Thymus (tissue), 14 donors: ENCODE measurements at places on chromosomes 2 and 18. TPM values are rescaled to one million over a fixed set of nuclear protein-coding genes. Genes with fewer than 3 reads are reported as not detected.

Gene DSC1
- 0.33 TPM for total RNA-seq

GRCh38 chr2:216807857-216808272 lies 52.0 kb downstream of the TNP1 start:
- DNase-seq: no peak

Gene C2orf92
- total RNA-seq: 2.9 TPM

Gene SERPINB13
- total RNA-seq: 0.99 TPM

GRCh38 chr2:30115141-30115980 lies 31.4 kb upstream of the YPEL5 start:
- DNase-seq: peak; percentile 79

GRCh38 chr2:105919826-105920225 lies 175.1 kb downstream of the NCK2 start:
- no peak for DNase-seq

GRCh38 chr2:241558532-241559322 lies at the start of gene BOK:
TSS of gene BOK (plus strand) at chr2:241558745. CDS start at chr2:241559484, 739 bp downstream.
- no peak for DNase-seq

- DNase-seq: no peak
These were observed 708.6 kb downstream of the CCDC85A start for GRCh38 chr2:56892382-56892781.

- no peak for DNase-seq
These were observed 1.8 kb downstream of the AFF3 start for GRCh38 chr2:100140582-100140981.

- DNase-seq: peak; percentile 30
These were observed 1.0 kb downstream of the ZDBF2 start for GRCh38 chr2:206275312-206276055.

DNA sequence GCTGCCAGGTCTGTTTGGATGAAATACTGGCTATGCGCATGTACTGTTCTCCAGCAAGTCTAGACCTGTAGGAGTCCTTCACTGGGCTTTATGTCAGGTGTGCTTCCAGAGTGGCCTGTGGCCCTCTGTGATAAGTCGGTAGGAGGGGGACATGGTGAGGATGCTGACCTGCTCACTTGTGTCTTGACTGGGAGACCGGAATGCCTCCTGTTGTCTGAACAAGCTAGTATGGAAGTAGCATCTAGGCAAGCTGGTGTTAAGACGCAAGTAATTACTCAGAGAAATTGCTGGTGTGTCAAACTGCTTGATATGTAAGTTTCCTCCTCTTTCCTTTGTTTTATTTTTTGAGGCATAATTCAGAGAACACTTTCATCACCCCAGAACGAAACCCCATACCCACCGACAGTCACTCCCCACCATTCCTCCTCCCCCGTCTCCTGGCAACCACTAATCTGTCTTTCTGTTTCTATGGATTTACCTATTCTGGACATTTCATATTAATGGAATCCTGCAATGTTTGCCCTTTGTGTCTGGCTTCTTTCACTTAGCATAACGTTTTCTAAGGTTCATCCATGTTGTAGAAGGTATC lies 76.4 kb downstream of the TMEM247 start:
- no peak for DNase-seq

Gene MYL1
- 6.6 TPM for total RNA-seq

DNA sequence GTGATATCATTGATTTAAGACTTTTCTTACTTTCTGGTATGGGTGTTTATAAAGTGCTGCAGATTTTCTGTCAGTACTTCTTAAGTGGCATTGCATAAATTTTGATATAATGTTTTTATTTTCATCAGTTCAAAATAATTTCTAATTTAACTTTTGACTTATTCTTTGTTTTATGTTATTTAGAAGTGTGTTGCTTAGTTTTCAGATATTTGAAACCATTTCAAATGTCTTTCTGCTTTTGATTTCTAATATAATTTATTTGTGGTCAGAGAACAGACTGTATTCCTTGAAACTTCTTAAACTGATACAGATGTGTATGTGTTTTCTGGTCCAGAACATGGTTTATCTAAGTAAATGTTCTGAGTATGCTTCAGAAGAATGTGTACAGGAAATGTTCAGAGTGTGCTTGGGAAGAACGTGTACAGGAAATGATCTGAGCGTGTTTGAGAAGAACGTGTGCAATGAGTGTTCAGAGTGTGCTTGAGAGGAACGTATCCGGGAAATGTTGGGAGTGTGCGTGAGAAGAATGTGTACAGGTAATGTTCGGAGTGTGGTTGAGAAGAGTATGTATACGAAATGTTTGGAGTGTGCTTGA lies 265.7 kb upstream of the HS6ST1 start:
- peak; percentile 37 for DNase-seq

GRCh38 chr18:67599277-67599676 lies 82.8 kb upstream of the DSEL start:
- no peak for DNase-seq

- DNase-seq: no peak
These were observed 484.7 kb downstream of the EIPR1 start for GRCh38 chr2:2892892-2893291.

DNA sequence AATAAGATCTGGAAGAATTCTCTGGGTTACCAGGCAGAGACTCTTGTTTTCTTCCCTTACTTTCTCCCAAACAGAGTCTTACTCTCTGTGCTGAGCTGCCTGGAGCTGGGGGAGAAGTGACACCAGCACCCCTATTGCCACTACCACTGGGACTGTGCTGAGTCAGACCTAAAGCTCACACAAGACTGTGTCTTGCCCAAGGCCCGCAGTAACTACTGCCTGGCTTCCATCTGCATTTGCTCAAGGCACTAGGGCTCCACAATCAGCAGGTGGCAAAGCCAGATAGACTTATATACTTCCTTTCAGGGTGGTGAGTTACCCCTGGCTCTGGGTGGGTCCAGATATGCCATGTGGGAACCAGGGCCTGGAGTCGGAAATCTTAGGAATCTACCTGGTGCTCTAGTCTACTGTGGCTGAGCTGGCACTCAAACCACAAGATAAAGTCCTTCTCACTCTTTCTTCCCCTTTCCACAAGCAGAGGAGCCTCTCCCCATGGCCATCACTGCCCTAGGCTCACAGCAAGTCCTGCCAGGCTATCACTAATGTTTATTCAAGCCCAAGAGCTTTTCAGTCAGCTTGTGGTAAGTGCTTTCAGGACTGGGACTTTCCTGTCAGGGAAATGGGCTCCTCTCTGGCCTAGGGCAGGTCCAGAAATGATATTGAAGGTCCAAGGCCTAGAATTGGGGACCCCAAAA lies 27.6 kb upstream of the SERPINB2 start:
- no peak for DNase-seq

DNA sequence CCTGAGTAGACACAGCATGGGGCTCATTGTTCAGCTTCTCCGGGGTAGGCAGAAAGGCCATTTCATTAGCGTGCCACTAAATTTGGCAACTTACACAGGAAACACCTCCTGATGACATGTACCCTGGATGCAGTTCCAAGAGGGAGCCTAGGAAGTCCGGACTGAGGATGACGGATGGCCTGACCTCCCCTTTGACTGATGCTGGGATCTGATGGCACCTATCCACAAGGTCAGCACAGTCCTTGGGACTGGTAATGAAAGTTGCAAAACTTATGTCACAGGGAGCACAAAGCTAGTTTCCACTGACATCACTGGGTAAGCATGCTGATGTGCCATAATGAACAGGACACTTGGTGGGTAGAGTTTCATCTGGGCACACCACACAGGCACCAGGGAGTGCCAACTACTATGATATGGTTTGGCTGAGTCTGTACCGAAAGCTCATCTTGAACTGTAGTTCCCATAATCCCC lies 126.7 kb upstream of the ARL4C start:
- DNase-seq: no peak

DNA sequence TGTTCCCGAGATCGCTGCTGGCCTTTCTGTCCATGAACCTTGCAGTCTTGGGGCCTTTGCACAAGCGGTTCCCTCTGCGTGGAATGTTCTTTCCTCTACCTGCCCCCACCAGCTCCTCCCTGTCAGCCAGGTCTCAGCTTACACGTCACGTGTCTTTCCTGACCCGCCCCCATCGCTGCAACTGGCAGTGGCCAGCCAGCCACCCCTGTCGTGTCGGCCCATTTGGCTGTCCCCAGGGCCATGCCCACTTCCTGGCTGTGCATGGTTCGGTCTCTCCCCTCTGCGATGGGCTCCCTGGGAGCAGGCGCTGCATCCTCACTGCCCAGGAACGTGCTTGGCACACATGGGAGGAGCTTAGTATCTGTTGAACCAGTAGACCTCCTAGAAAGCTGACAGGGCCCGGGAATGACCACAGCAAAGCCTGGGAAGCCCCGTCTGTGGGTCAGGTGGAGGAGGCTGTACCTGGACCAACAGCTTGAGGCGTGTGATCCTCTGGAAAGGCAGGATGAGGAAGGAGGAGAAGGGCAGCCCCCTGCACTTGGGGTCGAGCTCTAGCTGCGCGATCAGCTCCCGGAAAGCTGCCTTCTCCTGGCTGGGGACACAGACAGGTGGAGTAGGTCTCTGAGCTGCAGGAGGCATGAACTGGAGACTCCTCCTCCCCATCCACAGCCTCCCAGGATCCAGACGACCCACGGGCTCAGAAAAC lies 21.0 kb downstream of the SNORC start:
- no peak for DNase-seq

Gene C1QL2
- total RNA-seq: 0.05 TPM

DNA sequence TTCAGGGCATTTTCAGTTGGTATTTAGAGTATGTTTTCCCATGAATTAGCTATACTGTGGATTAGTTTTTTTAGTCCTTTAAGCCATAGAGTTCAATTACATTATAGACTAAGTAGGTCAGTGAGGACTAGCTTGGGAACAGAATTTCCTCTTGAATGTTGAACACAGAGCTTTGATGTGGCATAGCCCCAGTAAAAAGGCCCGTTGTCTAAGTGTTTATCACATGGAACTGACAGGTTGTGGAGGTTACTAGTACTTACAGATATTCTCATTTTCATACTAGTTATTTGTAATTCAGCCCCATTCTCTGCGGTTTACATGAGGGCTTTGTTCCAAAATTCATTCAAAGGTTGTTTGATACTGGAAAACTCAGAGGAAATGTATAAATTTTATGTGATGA lies 6.2 kb downstream of the INSIG2 start:
- DNase-seq: no peak

- no peak for DNase-seq
These were observed 29.2 kb upstream of the PPP4R1 start for GRCh38 chr18:9643549-9643948.

DNA sequence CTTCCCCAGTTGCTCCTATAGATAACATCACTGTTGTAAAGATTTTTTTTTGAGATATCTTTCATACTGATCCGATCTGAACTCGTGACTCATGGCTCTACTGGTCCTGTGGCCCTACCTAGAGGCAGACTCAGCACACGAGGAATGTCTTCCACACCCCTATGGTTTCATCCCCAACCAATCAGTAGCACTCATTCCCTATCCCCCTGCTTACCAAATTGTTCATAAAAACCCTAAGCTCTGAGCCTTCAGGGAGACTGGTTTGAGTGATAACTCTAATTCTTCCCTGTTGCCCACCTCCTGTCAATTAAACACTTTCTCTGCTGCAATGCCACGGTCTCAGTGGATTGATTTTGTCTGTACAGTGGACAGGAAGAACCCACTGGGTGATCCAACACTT lies 4.2 kb upstream of the SAP130 start:
- DNase-seq: no peak

Gene KYNU
- 6.6 TPM for total RNA-seq

DNA sequence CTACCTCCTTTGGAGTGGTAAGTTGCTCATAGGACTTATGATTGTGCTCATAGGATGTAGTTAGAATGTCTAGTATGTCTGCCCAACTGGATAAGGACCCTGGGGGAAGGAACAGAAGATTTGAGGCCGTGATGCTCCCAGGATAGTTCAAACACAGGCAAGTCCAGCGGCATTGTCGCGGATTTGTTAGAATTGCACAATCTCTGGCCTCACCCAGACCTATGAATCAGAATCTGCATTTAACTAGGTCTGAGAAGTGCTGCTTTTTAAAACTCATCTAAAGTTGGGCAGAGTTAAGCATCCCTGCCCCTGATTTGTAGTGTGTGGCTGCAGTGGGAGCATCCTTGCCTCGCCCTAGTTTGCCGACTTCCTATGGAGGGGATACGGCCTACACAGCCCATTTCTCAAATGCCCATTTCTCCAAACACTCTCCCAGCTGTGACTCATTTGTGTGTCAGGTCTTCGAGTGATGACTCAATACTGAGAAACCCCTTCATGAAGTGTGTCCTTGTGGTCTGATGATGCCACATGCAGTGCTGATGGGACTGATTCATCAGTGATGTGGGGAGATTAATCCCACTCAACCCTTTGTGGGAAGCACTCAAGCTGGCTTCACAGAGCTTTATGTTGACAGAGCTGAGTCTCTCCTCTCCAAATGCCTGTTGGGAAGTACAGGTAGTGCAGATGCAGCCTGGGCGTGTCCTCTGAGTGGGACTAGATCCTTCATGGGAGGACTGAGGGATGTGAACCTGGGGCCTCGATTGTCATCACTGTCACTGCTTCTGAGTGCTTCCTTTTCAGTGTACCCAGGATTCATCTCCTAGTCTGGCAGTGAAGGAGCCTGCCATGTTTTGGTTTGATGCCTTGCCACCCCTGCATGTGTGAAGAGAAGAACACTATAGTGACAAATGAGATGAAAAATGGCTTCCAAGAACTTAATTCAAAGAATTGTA lies 18.7 kb downstream of the SMIM21 start:
- no peak for DNase-seq

- DNase-seq: no peak
These were observed 680.2 kb upstream of the LRRTM4 start for GRCh38 chr2:78202366-78202765.

DNA sequence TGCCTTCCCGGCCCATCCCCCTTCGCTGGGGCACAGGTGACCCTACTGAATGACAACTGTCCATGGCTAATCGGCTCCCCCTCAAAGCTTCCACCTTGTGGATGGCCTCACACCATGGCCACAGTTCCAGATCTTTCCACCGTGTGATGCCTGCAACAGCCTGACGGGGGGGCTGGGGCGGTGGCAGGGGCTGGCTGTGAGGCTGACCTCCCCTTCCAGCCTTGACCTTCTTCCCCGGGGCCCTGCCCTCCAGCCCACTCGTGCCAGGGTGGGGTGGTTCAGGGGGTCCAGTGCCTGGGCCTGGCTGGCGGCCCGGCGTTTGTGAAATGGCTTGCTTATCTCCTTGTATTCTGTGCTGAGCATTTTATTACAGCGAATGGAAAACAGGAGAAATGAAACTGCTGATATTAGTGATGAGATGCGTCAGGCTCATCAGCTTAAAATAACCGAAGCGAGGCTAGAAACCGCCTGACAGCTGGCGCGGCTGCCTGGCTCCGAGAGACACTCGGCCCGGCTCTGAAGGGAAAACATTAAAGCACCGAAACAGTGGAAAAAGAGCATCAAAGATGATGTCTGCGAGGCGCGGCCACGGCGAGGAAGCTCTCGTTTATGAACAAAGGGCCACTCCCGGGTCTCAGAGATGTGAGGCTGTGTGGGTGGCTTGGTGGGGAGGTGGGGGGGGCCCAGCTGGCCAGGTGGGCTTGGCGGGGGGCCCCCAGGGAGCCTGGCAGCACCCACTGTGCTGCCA lies 916 bp upstream of the PDCD1 start:
- DNase-seq: no peak

Gene GATA6
- 0.47 TPM for total RNA-seq

DNA sequence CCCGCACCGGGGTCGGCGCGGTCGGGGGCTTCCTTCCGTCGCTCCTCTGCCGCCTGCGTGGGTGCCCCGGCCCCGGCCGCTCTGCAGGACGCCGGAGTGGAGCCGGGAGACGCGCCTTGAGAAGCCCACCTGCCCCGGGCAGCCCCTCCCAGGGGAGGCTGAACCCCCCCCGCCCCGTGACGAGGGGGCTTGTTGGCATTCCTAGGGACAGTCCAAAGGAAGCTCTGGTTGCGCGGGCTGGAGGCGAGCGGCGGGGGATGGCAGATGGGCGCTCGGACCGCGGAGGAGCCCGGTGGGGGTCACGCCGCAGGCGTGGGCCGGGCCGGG lies 133.5 kb upstream of the MGAT5 start:
- no peak for DNase-seq
